ENCODE measurements at places on chromosomes 16 and 17.

- DNase-seq, result no peak
Measured at GRCh38 chr16:30920891-30921290, 2.5 kb upstream of the FBXL19 start.

- DNase-seq, result no peak
Measured at GRCh38 chr16:49548325-49548970, 174.8 kb downstream of the C16orf78 start.

GRCh38 chr16:3879887-3880564 lies 487 bp downstream of the CREBBP start:
- DNase-seq, result peak; percentile 88

DNA sequence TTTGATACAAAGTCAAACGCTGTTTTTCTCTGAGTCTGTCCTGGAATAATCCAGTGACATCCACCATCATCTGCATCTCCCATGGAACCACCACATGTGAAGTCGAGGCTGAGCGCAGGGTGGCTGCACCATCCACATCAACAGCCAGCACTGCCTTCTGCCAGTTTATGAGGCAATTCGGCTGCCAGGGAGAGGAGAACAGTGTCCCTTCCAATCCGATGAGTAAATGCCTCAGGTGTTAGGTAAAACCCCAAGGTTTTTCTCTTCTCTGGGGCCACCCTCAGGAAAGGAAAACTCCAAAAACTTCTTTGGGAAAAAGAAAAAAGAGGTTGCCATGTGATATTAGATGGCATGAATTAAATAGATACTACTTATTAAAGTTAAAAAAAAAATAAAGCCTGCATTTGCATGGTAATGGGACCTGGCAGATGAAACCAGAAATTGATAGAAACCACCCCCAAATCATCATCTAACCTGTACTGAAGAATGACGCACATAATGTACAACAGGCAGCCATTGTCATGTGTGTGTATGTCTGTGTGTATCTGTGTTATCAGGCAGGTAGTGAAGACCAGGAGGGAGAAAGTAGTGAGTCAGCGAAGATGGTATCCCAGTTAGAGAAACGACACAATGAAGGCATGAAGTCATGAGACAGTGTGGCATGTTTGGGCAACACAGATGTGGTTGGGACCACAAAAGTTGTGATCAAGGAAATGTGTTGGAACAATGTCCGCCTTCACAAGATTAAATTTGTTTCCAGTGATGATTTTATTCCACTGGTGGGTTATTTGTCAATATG lies 478.7 kb downstream of the CDH13 start:
- no peak for DNase-seq

- peak; percentile 97 for DNase-seq
Measured at GRCh38 chr16:30740364-30741251, 7.6 kb upstream of the PHKG2 start.

DNA sequence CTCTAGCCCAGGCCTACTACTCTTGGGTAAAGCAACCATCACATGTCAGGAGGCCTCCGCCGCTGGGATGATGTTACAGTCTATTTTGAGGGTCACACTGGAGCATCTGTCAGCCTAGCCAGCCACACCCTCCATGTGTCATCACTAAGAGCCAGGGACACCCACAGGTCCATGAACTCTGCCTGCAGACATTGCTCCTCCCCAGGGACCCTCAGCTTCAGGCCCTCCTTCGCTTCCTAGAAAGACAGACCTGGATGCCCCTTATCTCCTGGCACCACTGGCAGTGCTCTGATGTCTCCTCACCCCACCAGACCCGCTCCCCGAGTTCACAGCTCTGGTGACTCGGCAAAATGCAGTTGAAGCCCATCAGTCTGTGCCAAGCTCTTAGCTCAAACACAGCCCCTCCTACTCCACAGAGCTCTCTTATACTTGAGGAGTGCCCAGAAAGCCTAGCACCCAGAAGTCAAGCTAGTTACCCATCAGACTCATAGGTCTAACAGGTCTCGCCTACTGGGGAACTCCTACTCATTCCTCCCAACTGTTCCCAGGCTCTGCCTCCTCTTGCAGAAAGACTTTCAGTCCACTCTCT lies 5.9 kb downstream of the RANBP10 start:
- DNase-seq, result peak; percentile 54

DNA sequence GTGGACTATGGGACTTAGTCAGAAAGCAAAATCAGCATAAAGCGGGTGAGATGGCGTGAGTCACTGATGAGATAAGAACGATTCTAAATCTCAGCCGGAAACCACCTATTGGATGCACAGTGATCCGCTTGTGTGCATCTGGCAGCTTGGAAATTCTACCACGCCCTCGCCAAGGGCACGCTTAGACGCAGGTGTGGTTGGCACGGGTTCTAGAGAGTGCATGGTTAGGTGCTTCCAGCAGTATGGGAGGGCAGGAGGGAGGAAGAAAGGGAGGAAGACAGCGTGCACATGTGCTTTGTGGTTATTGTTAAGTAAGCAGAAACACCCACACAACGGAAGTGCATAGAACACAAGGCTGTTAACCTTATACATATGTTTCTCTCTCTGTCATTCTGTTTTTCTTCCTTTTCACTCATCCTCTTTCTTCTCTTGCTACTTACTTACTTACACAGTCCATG lies 374.0 kb upstream of the ASIC2 start:
- no peak for DNase-seq

DNA sequence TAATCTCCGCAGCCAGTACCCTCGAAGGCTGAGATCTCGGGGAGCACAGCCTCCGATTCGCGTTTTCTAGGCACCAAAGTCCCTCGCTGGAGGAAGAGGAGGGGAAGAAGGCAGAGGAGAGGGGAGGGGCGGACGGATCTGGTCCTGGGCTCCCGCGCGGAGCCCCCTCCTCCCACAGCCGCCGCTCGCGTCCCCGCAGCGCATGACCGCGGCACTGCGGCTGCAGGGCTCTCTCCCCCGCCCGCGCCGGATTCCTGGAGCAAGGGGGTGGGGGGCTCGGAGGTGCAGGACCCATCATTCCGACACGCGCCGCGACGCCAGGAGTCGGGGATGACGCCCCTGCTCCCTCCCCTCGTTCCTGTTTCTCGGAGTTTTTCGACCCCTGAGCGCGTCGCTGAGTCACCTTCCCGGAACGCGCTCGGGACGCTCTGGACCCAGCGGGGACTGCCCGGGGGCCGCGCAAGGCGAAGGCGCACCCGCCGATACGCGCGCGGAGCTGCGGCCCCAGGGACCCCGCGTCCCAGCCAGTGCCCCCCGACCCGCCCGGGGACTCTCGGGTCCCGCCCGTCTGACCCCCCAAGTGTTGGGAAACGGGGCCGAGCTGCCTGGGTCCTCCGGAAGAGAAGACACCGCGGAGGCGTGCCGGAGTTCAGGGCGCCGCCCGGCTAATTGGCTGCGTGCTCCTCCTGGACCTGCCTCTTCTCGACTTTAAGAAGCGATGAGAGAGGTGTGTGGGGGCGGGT lies 1.4 kb upstream of the SPHK1 start:
- peak; percentile 79 for DNase-seq

- peak; percentile 83 for DNase-seq
Measured at GRCh38 chr16:67428146-67428731, 2.7 kb upstream of the HSD11B2 start.

DNA sequence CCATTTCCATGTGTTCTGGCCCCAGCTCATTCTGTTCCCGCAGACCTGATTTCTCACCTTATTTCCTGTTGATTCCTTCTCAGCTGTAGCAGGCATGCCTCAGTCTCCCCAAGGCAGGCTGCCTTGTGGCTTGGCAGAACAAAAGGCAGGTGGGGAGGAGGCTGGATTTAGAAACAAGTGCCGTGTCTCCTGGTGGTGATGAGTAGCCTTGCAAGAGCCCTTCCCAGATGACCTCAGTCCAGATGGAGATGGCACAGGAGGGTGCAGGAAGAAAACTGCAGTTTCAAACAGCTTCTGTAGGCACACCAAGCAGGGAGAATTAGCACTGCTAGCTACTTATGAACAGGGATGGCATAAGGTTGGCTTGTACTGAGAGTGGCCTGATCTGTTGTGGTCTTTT lies 64.6 kb downstream of the ARHGAP44 start:
- DNase-seq, result peak; percentile 14

DNA sequence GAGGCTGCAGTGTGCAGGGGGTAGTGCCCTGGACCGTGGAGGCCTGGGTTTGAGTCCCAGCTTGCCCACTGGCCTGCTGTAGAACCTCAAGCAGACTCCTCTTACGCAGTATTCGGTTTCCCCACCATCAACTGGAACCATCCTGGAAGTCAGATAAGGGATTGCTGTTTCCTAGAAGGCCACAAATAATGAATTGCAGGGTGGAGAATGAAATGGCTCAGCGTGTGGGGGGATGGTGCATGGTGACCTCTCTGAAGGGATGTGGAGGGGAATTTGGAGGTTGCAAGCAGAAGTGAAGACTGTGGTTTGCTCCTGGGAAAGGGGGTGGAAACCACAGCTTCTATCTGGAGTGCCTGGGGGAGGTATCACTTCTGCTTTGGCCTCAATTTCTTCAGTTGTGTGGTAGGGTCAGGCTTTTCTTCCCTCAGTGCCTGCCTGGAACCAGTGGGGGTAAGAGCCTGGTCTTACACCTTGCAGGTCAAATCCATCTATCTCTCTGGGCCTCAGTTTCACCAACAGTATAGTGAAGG lies 1.7 kb downstream of the ADGRG5 start:
- peak; percentile 4 for DNase-seq

GRCh38 chr17:55743103-55743679 lies 7.7 kb upstream of the PCTP start:
- no peak for DNase-seq

GRCh38 chr16:59907611-59908010 lies 1173.5 kb upstream of the GOT2 start:
- no peak for DNase-seq

- DNase-seq, result no peak
Measured at GRCh38 chr16:24953721-24954120, 61.4 kb downstream of the ARHGAP17 start.

DNA sequence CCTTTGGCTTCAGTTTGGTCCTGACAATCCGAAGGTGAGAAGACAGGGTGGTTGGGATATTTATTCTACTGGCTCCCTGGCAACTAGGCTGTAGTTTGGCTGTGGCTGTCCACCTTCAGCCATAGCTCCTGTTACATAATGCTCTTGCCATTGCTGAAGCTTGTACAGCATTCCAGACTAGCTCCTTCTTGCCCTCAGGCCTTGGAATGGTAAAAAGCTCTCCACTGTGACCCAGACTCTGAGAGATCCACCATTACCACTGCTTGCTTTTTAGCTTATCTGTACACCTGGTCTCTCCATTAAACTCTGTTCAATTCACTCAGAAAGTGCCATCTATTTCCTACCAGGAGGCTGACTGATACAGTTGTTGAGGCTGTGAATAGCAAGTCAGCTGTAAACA lies 231.8 kb upstream of the MON1B start:
- no peak for DNase-seq

- no peak for DNase-seq
Measured at GRCh38 chr17:34930283-34930682, 31.0 kb downstream of the CCT6B start.

- no peak for DNase-seq
Measured at GRCh38 chr17:41937970-41938954, 7.8 kb downstream of the ODAD4 start.

DNA sequence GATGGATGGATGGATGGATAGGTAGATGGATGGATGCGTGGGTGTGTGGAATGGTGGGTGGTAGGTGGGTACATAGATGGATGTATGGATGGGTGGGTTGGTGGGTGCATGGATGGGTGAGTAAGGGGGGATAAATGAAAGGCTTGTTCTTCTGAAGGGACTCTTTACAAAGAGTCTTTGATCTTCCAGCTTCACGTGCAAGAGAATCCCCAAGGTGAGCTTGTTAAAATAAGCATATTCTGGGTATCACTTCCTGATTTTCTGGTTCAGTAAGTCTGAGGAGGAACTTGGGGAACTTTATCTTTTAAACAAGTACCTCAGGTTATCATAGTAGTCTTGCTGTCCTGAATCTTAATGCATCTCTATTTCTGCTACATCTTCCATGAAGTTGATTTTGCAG lies 639.1 kb downstream of the MAF start:
- DNase-seq, result no peak

GRCh38 chr17:70086516-70086915 lies 11.5 kb downstream of the KCNJ16 start:
- no peak for DNase-seq

DNA sequence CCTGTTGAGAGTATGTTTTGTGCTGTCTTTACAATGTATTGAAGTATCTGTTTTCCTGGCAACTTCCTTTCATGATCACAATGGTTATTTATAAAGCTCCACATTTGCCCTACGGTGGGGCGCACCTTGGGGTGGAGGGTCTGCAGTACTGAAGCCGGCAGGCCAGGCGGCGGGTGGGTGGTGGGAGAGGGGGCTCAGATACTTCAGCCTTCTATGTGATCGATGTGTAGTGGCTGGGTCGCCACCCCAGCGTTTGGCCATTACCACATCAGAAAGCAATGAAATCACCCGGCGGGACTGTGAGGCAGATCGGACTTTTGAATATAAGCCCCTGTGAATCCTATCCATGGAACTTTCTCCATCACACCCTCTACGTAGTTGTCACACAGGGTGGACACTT lies 196.6 kb downstream of the FOXL1 start:
- no peak for DNase-seq

DNA sequence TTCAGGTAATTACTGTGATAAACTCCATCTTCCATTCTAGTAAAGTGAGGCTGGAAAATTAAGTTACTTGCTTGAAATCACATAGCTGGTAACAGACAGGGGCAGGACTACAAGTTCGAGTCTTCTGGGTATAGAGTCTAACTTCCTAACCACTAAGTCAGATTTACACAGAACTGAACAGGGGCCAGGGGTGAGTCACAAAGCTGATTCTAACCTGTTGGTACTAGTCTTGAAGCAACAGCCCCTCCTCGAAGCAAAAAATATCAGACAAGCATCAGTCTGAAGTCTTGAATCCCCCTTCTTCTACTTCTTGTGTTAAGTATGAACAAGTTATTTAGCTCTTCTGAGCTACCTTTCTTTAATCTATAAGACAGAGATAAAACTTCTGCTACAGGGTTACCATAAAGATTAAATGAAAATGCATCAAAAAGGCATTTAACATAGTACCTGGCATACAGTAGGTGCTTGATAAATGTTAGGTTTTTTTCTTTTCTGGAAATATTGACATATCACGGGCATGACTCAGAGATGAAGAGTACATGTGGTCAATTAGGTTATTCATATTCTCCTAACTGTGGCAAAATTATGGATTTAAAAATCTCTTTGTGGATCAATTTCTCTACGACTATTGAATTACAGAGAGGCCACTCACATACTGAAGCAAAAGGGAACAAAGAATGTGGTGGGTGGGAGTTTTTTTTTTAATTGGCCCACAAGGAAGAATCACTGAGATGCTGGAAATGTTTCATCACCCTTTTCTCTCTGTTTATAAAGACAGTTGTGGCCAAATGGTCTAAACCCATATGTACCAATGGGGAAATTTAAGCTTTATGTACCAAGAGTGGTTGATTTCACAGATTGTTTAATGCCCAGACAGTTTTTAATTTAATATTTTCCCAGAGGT lies 266.9 kb upstream of the DYNLRB2 start:
- peak; percentile 49 for DNase-seq

DNA sequence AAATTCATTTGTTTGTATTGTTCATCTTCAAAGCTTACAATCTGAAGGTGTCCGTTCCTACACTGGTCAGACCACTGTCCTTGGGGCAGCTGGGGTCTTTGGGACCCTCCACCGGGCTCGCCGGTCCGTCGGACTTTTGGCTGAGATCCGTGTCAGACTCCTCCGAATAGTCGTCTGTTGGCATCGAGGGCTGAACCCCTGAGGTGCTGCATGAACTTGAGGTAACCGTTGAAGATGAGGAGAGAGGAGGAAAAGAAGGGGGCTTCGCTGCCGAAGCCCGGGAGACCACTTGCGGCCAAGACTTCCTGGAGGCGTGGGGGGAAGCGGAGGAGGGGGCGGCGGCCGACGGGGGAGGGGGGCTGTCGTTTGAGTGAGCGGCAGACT lies 260.8 kb downstream of the ZFHX3 start:
- DNase-seq, result no peak

Data from AG20443 (cell line).